ENCODE measurements at places on chromosomes 5 and 9. TPM values are rescaled to one million over a fixed set of nuclear protein-coding genes. Genes with fewer than 3 reads are reported as not detected.
A peak's percentile ranks its signal among the peaks of the same experiment; 100 is the strongest.

Gene AQP3
- total RNA-seq, result 19.7 TPM

Gene RASGRF2
- 3.6 TPM for total RNA-seq

Gene ADAMTS13
- 1.1 TPM for total RNA-seq

Gene ARHGEF39
- 15.5 TPM for total RNA-seq

Gene TAF11L10
- total RNA-seq, result not detected

Gene CCNO
- total RNA-seq, result 0.89 TPM

Gene GRXCR2
- total RNA-seq, result not detected

Gene SUSD3
- total RNA-seq, result 0.40 TPM

Gene LPAR1
- 199 TPM for total RNA-seq

Gene FSTL4
- not detected for total RNA-seq

- DNase-seq, result no peak
These were observed 14.8 kb downstream of the C9 start for GRCh38 chr5:39349484-39349883.

DNA sequence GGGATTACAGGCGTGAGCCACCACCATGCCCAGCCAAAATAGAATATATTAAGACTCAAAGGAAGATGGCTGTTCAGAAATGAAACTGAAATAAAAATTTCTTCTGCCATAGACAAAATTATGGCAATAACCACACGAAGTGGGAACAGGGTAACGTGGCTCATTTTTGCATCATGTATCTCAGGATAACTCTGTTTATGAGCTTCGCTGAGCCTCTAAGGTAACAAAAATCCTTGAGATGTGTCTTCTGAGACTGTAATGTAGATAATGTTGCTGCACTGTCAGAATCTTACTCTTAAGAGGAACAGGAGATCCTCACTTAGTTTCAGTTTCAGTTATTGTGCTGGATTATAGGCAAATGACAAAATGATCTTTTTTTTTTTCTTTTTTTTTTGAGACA lies 153.8 kb downstream of the GOLPH3 start:
- no peak for DNase-seq

GRCh38 chr5:115895821-115896220 lies 54.1 kb downstream of the AP3S1 start:
- DNase-seq, result no peak

GRCh38 chr5:69024241-69024651 lies 69.6 kb upstream of the SLC30A5 start:
- no peak for DNase-seq

DNA sequence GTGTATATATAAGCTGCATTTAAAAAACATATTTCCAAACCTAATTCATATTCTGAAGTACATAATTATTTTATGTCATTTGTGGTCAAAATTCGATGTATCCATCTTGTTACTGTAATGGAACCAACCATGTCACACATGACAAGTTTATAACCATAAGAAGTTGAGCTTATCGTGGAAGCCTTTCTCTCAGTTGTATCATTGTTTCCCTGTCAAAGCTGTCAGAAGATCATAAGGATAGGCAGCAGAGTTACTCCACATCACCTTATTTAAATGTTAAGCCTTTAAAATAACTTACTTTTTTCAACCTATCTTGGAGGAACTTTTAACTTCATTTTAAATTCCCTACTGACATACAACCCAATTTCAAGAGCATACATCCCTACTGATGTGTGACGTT lies 841.5 kb downstream of the PTPRD start:
- no peak for DNase-seq

- DNase-seq, result peak; percentile 92
These were observed 14.0 kb downstream of the FGFR4 start for GRCh38 chr5:177100714-177101121.

DNA sequence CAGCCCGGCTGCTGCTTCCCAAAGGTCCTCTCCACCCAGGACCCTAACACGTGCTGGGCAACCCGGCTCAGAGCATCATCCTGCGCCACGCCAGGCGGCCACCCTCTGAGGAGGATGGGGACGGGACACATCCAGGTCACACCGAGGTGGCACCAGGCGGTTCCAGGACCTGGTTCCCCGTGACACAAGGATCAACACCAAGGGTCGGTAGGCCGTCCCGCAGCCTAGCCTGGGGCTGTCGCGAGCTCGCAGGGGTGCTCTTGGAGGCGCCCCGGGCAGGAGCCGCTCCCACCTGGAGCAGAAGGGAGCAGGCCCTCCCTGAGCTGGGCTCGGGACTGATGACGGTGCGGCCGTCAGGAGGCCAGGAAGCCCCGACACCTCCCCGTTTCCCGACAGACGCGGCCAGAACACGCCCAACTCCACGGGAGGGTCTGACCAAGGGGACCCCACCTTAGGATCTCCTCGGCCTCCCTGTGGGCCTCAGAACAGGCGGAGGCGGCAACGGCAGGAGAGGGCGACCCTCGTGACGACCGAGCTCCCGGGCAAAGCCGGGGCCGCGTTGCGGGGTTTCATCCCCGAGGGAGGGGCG lies 6.3 kb downstream of the EXD3 start:
- DNase-seq, result no peak

GRCh38 chr5:138472353-138472752 lies 7.1 kb downstream of the EGR1 start:
- no peak for DNase-seq

- DNase-seq, result no peak
These were observed 64.8 kb downstream of the COL27A1 start for GRCh38 chr9:114220061-114220541.

- peak; percentile 100 for DNase-seq
These were observed at the start of gene GM2A for GRCh38 chr5:151252762-151253604. TSS of gene GM2A (plus strand) at chr5:151253185. CDS start at chr5:151253217, 32 bp downstream.

GRCh38 chr9:114606068-114606467 lies 5.0 kb upstream of the TMEM268 start:
- DNase-seq, result no peak

GRCh38 chr5:170629566-170630175 lies 125.9 kb downstream of the KCNIP1 start:
- no peak for DNase-seq

GRCh38 chr9:117258184-117258866 lies 156.5 kb downstream of the ASTN2 start:
- DNase-seq, result no peak

DNA sequence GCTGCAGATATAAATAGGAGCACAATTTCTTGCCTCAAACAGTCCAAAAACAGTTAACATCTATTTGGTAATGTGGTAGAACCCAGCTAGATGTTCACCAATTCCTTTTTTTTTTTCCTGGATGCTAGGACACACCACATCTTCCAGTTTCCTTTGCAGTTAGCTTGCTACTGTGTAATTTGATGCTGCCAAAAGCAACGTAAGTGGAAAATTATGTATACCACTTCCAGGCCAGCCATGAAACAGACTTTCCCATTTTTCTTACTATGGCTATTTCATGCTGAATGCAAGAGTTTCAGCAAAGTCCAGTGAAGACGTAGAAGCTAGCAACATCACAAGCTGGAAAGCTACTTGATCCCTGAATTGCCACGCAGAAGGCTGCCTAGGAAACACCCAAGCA lies 667.2 kb downstream of the TLE1 start:
- no peak for DNase-seq

DNA sequence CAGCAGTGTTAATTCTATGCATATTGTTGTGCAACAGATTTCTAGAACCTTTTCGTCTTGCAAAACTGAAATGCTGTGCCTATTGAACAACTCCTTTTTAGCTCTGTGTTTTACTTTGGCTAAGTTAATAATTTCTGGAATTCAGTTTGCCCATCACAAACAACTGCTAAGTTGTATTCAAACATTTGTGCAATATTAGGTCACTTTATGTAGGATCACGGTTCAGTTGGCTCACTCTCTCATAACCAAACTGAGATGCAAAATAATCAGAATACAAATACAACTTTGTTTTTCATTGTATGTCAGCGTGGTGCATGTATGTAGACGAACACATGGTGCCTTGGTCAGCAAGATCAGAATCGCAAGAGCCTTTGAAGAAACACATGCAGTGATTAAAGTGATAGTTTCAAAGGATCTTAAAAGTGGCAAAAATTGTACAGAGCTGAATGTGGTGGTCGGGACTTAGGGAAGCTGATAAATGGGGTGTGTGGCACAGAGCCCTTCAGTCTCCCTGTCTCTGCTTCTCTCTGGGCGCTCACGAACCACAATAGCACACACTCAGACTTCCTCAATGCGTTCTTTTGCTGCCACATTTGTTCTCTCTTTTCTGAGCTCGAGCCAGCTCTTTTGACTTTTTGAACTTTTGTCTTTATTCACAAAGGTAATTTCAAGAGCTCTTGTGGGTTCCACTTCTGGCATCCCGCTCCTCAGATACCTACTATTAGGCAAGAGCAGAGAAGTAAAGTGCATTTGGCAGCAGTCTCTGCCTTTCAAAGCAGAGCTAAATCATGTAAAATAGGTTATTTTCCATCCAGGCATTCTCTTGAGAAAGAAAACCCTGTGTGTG lies 112.4 kb upstream of the CTSL start:
- no peak for DNase-seq

- no peak for DNase-seq
These were observed 3.9 kb downstream of the MAMDC4 start for GRCh38 chr9:136856079-136856476.

DNA sequence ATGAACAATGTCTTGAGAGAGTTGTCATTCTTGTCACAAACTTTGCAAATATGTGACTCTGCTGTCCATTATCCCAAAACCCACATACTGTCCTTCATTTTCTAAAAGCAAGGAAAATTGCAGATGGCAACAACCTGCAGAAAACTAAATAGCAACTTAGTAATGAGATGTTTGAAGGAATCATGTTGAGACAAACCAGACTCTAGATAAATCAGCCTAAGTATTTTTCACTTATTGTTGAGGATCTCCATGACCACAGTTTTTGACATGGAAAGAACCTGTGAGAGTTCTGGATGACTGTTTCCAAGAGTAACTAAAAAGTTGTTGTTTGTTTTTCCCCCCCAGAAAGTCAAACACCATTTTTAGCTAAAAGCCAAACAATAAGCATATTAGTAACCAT lies 535.2 kb upstream of the ZNF608 start:
- no peak for DNase-seq

- no peak for DNase-seq
These were observed 88.5 kb downstream of the ALDH1A1 start for GRCh38 chr9:72864327-72864726.

DNA sequence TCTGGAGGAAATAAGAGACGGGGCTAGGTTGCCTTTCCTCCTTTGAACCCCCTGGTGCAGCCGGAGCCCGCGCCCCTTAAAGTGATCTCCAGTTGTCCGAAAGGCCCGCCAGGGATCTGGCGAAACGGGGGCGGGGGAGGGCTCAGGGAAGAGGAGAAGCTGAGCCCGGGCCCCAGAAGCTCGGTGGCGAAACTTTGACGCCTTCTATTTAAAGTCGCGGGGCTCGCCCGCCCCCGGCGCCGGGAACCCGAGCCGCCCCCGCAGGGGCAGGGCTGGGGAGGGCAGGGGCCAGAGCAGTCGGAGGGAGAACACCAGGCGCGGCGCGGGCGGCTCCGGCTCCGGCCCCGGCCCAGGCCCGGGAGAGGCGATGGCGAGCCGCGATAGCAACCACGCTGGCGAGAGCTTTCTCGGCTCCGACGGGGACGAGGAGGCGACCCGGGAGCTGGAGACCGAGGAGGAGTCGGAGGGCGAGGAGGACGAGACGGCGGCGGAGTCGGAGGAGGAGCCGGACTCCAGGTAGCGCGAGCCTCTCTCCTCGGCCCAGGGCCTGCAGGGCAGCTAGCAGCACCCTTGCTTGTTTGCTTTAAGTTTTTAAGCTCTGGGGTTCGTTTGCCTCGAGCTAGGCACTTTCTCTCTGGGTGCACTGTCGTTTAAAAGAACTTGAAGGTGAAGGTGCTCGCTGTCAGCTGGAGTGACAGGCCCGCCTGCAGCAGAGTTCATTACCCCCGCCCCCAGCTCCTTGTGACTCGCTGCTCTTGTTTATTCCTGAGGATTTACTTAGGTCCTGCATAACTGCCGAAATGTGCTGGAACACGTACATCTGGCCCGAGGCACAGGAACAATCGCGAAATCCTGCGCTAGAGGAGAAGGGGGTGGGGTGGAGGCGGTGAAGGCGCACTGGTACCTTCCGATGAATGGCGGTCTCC lies at the start of gene CMYA5:
Gene CMYA5 (plus strand): TSS at position 296 of the 926 bp plus-strand sequence. CDS start 72 bp downstream, at position 368.
- DNase-seq, result no peak

DNA sequence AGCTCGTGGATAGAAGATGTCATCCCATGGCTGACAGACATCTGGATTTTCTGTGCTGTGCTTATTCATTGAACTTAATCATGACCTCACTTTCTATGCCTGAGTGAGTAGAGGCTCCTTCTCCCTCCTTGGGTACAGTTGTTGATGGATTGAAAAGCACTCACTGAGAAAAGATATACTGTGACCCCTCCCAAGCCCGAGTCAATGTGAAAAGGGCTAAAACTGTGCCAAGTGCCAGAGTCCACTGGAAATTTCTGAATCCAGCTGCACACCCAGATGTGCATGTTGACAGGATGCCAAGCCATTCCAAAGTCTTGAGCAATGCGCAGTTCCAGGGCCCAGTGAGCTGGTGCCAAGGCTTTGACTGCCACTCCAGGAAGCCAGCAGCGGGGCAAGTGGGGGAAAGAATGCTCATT lies 473.0 kb downstream of the NTRK2 start:
- DNase-seq, result peak; percentile 54

DNA sequence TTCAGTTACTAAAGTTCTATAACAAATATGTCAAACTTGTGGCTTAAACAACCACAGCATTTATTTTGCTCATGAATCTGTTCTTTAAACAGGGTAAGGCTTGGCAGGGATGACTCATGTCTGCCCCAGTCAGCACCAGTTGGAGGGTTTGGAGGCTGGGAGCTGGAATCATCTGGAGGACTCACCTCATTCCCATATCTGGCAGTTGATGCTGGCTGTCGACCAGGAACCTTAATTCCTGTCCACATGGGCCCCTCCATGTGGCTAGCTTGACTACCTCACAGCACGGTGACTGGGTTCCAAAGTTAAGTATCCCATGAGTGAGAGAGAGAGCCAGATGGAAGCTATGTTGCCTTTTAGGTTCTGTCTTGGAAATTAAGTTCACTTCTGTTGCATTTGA lies 13.8 kb upstream of the CCL28 start:
- peak; percentile 91 for DNase-seq

- DNase-seq, result no peak
These were observed 49.7 kb downstream of the CYSTM1 start for GRCh38 chr5:140224658-140225057.
